ENCODE measurements at places on chromosomes 6 and 20.

- DNase-seq = no peak
Observed at GRCh38 chr6:71157345-71157744, 131.3 kb upstream of the OGFRL1 start.

DNA sequence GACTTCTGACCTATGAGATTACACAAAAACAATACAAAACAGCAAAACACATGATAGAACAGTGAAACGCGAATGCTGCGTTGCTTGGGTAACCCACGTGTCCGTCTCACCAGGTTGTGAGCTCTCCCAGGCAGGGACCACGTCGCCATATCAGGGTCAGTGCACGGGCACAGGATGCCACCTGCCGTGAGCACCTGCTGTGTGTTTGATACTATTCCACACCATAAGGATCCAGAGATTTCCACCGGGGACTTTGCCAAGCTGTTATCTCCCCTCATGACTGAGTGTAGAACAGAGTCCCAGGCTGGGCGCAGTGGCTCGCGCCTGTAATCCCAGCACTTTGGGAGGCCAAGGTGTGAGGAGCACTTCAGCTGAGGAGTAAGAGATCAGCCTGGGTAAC lies 288.0 kb downstream of the BMP7 start:
- DNase-seq = no peak

DNA sequence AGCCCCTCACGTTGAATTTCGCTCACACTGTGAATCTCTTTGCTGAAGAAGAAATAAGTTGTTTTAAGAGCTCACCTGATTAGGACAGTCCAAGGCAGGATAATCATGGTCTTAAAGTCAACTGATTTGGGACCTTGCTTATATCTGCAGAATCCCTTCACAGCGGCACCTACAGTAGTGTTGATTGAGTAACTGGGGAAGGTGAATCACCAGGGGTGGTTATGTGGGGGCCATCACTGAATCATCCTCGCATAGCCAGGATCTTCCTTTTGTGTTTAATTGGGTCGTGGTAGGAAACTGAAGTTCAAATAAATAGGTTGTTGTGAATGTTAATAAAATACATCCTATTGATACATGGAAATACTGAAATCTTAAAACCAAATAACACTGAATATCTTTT lies 20.2 kb upstream of the MICA start:
- DNase-seq = no peak

- DNase-seq = no peak
Observed at GRCh38 chr20:7193681-7194080, 426.2 kb downstream of the BMP2 start.

DNA sequence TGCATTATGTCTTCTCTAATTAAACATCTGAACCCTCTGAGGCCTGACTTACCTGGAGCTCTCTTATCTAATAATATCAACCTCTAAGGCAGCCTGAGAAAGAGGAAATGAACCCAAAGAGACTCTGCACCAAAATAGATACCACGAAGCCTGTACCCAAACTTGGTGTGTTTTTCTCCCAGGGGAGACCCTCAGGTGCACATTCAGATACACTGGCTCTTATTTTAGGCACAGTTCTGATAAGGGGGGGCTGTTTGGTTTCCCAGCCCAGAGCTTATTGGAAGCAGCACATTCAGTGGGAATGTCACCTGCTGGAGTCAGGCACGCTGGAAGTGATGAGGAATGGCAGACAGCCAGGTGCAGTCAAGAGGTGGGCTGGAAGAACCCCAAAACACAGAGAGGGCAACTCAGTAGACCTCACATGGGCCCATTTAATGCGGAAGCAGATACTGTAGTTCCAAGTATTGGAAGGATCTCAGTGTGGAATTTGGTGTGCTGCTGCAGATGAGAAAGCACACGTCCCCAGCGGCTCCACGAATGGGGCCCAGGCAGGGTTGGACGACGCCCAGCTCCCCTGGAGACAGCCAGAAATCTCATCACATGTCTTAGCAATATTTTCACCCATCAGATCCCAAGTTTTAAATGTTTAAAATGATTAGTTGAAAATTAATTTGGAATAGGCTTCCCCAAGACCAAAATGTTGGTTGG lies 9.7 kb upstream of the CCR6 start:
- DNase-seq = no peak

DNA sequence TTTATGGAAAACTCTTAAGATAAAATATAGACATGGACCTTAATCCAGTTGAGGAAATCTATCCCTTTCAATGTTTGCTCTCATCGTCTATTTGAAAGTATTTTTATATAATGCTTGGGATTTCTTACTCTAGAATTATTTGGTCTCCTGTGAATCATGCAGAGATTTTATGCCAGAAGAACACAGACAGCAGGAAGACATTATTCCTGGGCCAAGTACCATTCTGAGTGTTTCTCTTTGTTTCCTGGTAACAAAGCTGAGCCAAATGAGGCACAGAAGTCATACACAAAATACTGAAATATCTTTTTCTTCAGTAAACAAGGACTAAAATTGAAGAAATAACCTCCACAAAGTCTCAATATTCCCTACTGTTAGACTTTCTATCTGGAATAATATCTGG lies 538.2 kb upstream of the EYS start:
- DNase-seq = no peak

GRCh38 chr6:44539701-44540355 lies 152.3 kb downstream of the CDC5L start:
- no peak for DNase-seq

GRCh38 chr6:151087861-151088598 lies 151.7 kb upstream of the AKAP12 start:
- no peak for DNase-seq

DNA sequence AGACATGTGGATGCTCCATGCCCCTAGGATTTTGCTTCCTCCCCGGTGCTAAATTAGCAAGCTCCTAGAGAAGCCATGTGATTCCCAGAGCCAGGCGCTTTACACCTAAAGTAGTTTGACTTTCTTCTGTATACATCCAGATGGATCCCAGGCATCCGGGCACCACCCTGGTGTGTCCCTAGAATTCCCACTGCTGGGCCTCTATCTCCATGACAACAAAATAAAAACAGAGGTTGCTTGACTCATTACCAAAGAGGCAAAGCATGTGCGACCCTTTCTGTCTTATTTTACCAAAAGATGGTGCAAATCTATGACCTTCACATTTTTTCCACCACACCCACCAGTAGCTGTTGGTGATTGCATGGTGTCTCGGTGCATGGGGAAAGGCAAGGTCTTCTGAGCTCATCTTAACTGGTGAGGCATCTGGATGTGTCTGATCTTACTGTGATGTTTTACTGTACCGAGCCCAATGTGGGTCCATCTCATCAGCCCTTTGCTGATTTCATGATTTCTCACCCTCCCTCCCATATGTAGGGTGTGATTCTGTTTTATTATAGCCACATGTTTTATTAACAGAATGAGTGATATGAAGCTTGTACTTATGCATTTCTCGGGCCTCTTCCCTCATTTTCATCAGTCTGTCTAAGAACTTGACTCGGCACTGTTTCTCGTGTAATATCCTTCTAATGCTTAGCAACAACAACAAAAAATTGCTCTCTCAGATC lies 27.4 kb upstream of the VAPB start:
- DNase-seq = no peak
